GM12878 (cell line): ENCODE measurements at places on chromosomes 11 and 22.

GRCh38 chr11:64252003-64252872, 908 bp downstream of the PLCB3 start:
- DNase-seq: no peak

GRCh38 chr11:63552921-63553320, 10.3 kb downstream of the PLAAT2 start:
- DNase-seq: no peak

GRCh38 chr11:129637473-129637872, 178.2 kb upstream of the TMEM45B start:
- no peak for DNase-seq

- DNase-seq: no peak
Measured at GRCh38 chr11:121749691-121750090, 296.9 kb upstream of the SORL1-AS1 start.

- no peak for DNase-seq
Measured at GRCh38 chr11:18171377-18172000, 1.1 kb upstream of the MRGPRX4 start.

GRCh38 chr11:2090172-2091111, 48.7 kb downstream of the IGF2 start:
- DNase-seq: no peak

DNA sequence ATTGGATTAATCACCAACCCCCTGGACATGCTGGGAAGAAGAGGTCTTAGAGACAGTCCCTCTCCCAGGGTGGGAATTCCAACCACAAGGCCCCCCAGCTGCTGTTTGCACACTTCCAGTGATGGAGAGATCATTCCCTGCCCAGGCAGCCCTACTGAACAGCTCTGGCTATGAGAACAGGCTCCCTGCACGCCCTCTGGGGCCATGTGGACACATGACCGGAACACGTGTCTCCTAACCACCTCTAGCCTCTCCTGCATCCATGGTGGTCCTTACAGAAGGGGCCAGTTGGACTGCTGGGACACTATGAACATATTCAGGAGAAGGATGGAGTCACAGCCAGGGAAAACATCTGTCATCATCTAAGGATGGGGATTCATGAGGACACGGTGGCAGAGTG, 196.2 kb downstream of the MN1 start:
- DNase-seq: no peak

- DNase-seq: no peak
Measured at GRCh38 chr11:59437770-59438169, 1.5 kb downstream of the OR5A1 start.

- DNase-seq: no peak
Measured at GRCh38 chr11:118005224-118006152, 19.3 kb downstream of the IL10RA start.

DNA sequence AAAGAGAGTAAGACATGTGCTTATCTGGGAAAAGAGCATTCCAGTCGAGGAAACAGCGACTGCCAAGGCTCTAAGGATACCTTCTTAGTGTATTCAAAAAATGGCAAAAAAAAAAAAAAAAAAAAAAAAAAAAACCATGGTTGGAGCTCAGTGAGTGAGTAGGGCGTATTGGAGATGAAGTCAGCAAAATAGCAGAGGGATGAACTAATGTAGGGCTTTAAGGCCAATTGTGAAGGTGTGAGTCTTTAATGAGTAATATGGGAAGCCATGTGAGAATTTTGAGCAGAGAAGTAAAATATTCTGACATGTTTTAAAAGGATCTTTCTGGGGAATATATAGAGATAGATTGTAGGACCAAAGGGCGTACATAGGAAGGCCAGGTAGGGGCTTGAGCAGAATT, 498.6 kb upstream of the ISX start:
- DNase-seq: no peak

- DNase-seq: no peak
Measured at GRCh38 chr11:62172294-62172693, 17.7 kb upstream of the SCGB1D1 start.

DNA sequence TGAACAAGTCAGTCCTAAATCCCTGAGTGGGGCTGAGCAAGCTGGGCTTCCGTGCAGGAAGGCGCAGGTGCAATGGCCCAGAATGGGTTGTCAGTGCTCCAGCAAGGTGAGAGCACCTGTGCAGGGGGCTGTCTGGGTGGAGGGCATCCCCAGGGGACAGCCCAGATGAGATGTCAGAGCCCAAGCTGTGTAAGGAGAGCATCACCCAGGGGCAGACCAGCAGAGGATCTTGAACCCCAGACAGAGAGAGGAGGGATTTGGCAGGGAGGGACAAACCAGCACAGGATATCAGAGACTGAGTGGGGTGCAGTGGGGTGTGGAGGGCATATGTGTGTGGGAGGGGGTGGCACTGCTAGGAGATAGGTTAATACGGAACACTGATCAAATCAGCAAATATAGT, 114.9 kb upstream of the TMEM45B start:
- no peak for DNase-seq

DNA sequence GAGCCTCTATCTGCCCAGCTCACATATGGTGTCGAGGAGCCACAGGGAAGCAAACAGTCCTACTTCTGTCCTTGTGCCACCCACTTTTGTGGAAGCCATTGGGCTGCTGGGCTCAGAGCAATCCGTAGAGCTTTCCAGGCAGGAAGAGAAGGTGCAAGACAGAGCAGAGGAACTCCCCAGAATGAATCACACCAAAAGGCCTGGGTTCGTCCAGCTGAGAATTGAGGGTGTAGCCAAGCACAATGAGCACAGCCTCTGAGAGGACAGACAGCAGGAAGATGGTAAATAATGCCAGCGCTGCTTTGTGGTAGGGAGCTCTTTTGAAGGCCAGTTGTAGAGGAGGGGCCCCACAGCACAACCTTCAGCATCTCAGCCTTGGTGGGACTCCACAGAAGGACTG, 237.8 kb downstream of the GRIK4 start:
- no peak for DNase-seq

GRCh38 chr11:119337581-119338317, 2.9 kb downstream of the C1QTNF5 start:
- no peak for DNase-seq

DNA sequence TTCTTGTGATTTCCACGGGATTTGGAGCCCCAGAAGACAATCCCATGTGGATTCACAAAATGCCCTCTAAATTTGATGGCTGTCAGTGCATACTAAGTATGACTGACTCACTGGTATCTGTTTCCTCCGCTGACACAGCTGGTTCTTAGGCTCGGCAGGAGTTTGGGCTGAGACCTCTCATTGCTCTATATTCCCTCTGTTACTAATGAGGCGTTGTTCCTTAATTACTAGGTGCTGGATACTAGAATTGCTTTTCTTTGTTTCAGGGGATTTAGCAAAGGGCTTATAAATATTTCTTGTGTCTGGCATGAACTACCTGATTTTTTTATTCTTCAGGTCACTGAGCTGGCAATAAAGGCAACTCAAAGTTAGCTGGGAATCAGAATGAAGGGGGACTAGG, 53.2 kb upstream of the EHF start:
- no peak for DNase-seq

- DNase-seq: no peak
Measured at GRCh38 chr11:70740488-70740851, 342.1 kb downstream of the CTTN start.
